ENCODE measurements at places on chromosomes 4 and X.
A peak's percentile ranks its signal among the peaks of the same experiment; 100 is the strongest.

- DNase-seq = no peak
Observed at GRCh38 chr4:20574986-20575385, 125.3 kb upstream of the PACRGL start.

GRCh38 chrX:40150503-40150902, 52.7 kb upstream of the BCOR start:
- DNase-seq = no peak

DNA sequence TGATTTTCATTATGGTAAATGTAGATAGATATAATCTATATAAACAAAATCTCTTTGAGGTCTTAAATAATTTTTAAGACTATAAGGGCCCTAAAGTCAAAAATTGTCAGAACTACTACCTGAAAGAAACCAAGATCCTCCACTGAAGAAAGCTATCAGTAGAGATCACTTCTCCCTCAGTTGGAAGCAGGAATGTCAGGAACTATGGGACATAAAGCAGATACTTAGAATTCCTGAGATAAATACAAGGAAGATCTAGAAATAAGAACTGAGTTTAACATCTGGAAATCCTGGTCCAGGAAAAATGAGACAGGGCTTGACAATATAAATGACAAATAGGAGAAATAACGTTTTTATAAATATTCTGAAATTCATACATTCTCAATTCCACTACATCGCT, 97.2 kb downstream of the ADAMTS3 start:
- DNase-seq = no peak

DNA sequence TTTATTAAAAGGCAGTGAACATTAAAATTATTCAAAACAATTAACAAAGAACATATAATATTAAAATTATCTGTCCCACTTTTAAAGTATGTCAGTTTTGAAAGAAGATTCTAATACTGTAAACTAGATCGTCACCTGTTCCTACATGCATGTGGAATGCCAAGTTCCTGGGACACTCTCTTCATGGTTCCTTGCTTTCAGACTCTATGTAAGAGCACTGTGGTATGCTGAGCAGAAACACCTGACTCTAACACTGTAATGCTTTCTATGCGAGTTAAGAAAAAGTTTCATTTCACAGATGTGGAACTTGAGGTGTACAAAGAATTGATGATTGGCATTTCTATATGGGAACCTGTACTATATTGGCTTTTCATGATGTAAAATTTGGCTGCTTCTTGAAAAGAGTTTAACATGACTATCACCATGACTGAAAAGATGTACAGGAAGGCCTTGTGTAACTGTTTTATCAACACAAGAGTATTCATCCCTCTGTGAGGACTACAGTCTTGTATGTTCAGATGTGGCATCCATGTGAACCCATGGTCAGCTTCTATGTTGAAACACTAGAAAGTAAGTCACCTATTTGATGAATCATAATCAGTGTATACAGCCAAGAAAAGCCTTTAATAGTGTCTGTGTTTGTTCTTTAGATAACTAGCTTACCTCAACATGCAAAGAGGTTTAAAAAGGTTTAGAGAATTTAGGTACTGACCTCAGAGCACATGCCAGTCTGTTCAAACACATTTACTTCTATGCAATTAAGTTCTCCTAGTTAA, 354.5 kb downstream of the ARHGAP24 start:
- no peak for DNase-seq

DNA sequence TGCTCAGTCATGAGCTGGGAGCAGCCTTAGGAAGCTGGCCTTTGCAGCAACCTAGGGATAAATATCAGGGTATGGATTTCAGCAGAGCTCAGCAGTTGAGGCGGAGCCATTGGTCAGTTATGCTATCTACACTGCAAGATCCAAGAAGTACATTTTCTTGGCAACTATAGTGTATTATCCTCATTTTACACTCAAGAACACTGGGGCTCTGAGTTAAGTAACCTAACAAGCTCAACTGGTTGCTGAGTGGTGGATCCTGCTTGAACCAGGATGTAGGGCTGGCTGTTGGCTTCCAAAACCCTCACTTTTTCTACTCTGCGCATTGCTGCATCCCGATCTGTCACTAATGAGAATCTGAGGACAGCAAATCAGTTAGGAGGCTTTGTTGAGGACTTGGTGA, 1.5 kb upstream of the SCARB2 start:
- DNase-seq = no peak

- no peak for DNase-seq
Observed at GRCh38 chr4:169225058-169225751, 45.6 kb downstream of the SH3RF1 start.

DNA sequence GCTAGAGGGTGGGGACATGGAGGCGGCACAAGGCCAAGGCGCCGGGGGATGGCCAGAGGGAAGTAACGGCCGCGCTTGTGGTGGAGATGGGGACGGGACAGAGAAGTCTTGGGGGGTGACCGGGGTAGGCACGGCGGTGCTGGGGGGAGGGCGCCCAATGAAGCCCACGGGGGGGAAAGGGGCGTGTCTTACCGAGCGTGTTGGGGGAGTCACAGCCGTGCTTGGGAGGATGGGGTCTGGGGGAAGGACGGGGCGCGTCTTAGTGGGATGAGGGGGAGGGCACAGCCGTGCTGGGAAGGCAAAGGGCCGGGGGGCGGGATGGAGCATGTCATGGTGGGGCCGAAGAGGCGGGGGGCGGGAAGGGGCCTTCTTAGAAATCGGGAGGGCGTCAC, 952 bp downstream of the ARSD start:
- peak; percentile 82 for DNase-seq

DNA sequence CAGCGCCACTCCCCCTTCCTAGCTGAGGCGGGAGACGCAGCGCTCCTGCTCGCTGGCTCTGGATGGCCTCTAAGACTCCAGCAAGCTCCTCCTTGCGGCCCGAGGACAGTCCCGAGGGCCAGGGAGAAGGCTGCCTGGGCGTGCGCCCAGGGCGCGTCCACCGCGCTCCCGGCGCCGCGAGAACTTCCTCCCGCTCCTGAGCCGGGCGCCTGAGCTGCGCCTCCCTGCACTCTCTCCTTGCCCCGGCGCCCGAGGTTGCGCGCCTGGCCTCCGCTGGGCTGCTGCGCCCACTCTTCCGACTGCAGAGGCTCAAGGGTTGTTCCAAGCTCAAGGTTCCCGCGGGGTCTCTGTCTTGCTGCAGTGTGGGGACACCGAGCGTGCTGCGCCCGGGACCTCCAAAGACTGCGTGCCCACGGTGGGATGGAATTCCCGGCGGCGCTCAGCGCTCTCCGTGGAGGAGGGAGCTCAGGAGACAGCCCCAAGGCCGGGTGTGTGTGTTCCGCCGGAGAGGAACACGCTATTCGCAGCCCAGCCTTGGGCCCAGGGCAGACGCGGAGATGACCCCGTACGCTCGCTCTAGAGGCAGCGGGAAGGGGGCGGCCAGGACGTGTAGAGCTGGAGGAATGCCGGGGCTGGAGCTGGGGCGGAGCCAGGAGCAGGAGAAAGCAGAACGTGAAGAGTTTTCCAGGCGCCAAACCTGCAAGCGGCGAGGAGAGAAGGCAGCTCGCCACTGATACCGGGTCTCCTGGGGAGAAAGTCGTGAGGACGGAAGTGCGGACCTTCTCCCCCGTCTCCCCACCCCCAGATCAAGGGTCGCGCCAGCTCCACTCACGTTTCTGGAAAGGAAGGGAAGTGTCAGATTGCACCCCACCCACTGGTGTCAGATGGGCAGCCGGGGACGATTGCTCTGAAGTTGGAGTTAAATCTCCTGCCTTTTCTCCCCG, at the start of gene ARHGAP6:
Gene ARHGAP6, minus strand, starts transcription at position 753 of the 944 bp plus-strand sequence. CDS start 1,092 bp downstream, outside the sequence.
- peak; percentile 65 for DNase-seq

GRCh38 chr4:73864961-73865360, 4.2 kb upstream of the CXCL1 start:
- no peak for DNase-seq

DNA sequence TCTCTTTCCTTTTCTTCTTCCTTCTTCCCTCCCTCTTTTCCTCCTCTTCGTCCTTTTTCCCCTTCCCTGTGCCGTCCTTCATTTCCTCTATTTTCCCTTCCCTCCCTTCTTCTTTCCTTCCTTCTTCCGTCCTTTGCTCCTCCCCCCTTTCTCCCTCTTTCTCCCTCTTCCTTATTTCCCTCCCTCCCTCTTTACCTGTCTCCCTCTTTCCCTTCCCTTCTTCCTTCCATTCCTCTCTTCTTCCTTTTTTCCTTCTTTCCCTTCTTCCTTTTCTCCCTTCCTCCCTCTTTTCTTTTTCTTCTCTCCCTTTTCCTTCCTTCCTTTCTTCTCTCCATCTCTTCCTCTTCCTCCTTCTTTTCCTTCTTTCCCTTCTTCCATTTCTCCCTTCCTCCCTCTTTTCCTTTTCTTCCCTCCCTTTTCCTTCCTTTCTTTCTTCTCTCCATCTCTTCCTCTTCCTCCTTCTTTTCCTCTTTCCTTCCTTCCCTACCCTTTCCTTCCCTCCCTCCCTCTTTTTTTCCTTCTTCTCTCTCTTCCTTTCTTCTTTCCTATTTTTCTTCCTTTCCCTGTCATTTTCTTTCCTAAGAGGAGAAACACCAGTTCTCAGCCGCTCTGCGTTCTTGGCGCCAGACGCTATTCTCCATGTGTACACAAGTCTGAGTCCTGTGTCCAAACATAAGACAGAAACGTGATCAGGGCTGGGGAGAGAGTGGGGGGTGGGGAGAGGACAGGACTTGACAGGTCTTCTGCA, 597.1 kb downstream of the MID1IP1 start:
- DNase-seq = no peak

DNA sequence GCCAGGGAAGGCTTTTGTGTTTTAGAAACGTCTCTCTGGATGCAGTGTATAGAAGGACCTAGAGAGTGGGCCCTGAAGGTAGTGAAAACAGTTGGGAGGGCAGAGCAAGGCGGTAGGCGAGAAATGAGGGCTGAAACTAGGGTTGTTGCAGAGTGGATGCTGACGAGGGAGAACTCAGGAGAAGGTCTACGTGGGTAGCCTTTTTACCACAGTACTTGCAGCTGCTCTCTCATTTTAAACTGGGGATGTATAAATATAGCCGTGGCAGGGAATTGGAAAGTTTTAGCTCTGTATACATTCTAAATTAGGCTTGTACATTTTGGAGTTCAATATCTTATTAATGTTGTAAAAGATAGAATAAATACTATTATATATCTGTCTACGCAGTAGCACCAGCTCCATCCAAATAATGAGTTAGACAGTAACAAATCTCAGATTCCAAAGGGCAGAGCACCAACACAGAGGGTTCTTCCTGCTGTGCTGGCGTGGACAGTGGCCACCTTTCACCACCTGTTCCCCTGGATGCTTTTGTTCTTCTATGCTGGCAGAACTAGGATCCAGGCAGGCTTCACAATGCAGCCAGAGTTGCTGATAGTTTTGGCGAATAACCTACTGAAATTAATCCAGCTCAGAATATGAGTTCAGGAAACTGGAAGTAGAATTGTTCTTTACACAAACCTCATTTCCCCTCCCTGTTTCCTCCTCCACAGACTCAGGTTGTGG, 31.7 kb downstream of the CCNG2 start:
- DNase-seq = no peak

DNA sequence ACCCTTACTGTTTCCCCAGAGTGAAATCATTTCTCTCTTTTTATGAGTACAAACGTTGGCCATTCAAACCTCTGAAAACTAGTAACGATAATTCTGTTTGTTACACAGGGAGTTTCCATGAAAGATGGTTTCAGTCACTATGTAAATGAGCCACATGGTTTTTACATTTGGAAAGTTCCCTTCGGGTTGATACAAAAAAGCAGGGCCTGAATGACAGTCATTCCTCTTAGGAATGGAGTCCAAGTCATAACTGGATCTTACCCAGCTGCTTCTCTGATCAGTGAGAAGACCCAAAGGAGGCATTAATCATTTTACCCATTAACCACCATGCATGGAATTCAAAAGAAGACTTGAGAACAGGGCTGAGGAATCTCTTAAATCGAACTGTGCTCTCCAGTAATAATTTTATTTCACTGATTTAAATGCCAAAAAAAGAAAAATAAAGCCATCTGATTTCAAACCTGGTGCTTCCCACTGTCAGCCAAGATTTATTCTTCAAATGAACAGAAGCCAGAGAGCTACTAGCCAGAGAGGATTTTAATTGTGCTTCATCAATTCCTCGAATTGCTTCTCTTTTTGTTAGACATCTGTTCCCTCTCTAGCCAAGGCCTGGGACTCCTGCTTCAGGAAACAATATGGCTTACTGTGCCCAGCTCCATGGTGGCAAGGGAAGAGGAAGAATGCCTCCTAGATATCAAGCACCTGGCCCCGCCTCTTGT, 3.2 kb downstream of the SOWAHB start:
- no peak for DNase-seq

- DNase-seq = peak; percentile 57
Observed at GRCh38 chr4:168569066-168569930, 72.4 kb downstream of the PALLD start.

DNA sequence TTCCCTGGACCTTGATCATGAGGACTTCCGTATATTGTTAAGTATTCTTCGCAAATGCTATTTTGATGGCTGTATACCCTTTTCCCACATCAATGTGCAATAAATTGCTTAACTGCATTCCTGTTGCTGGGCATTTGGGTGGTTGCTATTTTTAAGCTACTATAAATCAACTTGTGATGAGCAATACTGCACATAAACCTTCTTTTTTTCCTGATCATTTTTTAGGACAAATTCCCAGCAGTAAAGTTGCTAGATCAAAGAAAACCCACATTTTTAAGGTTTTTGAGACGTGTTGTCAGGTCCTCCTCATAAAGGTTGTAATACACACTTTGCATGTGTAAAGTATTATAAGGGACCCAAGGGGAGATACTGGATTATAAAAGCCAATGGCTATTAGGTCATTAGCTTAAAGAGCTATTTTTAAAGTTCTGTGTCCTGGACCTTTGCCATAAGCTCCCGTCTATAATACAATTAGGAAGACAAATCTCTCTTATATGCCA, 35.6 kb downstream of the LIMCH1 start:
- no peak for DNase-seq

GRCh38 chr4:101050088-101050836, 297.1 kb downstream of the PPP3CA start:
- no peak for DNase-seq

DNA sequence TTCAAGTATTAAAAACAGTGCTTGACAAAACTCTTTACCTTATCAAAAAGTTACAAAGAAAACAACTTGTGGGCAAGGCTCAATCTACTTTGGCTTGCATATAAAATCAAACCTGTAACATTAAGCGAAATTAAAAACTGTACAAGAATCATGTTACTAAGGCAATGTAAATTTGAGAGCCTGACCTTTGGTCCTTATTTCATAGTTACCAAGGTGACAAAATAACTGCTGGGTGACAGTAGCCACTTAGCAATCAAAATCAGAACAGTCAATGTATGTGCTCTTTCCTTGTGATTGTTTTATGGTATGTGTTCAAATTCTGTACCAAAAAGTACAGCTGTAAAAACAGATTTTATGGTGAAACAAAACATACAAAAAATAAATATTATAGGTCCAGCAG, 204.0 kb downstream of the RASL11B start:
- DNase-seq = no peak

DNA sequence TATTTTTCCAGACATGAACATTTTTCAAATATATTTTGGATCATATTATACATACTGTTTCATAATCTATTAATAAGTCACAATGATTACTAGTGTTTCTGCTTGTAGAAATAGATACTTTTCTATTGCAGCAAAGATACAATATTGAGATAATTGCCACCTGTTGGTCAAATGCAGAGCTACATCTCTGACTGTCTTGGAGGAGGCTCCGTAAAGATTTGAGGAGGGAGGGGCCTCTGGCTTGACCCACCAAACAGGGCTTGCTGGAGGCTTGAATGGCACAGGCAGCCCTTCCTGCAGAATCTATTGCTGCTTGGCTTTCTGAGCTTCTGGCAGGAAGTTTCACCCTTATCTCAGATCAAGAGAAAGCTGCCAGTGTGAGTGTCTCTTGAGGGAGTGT, 99.3 kb upstream of the ARMCX2 start:
- DNase-seq = peak; percentile 38

- DNase-seq = no peak
Observed at GRCh38 chrX:20432746-20433387, 166.2 kb upstream of the RPS6KA3 start.

Data from right forelimb (tissue), 1 donor.